ENCODE measurements at places on chromosomes 3 and 15. TPM values are rescaled to one million over a fixed set of nuclear protein-coding genes. Genes with fewer than 3 reads are reported as not detected.

Gene LRRC34
- 10.5 TPM for polyA plus RNA-seq

Gene MKRN3
- polyA plus RNA-seq: 3.6 TPM

Gene ALDH1A2
- 55.8 TPM for polyA plus RNA-seq

Gene TLR9
- polyA plus RNA-seq: 0.20 TPM

Gene SMCO1
- polyA plus RNA-seq: 0.17 TPM

Gene MAPKBP1
- polyA plus RNA-seq: 19.4 TPM

Gene GABRB3
- polyA plus RNA-seq: 2.2 TPM

Gene GP9
- 2.4 TPM for polyA plus RNA-seq

Gene LSAMP
- polyA plus RNA-seq: 10.8 TPM

Gene PATL2
- polyA plus RNA-seq: 1.1 TPM

Gene HCLS1
- polyA plus RNA-seq: 8.7 TPM

Gene ZNF660
- 27.0 TPM for polyA plus RNA-seq

Gene DPPA4
- 3.6 TPM for polyA plus RNA-seq

Gene EDEM1
- polyA plus RNA-seq: 26.5 TPM

Gene MYL3
- 25.7 TPM for polyA plus RNA-seq

Gene GP5
- polyA plus RNA-seq: 0.78 TPM

Gene LEKR1
- polyA plus RNA-seq: 2.5 TPM

Gene CP
- 19.0 TPM for polyA plus RNA-seq

Gene APOD
- 4.3 TPM for polyA plus RNA-seq

Gene RBSN
- polyA plus RNA-seq: 31.3 TPM

Gene LIPH
- 2.1 TPM for polyA plus RNA-seq

Gene GPD1L
- polyA plus RNA-seq: 32.2 TPM

Gene PCOLCE2
- 3.9 TPM for polyA plus RNA-seq

Gene SEMA3G
- polyA plus RNA-seq: 8.2 TPM

Gene ACAN
- polyA plus RNA-seq: 0.78 TPM

Gene SI
- 0.17 TPM for polyA plus RNA-seq

Gene FAM81A
- 2.6 TPM for polyA plus RNA-seq

Gene CD276
- 150 TPM for polyA plus RNA-seq

Measured in right lung (tissue), 10 donors.